Brain (organoid and tissue), 16 donors: ENCODE measurements at places on chromosomes 4 and X.

GRCh38 chrX:96655947-96656623 is 28.6 kb upstream of the DIAPH2 start:
- no peak for DNase-seq

GRCh38 chrX:79557212-79557611 is 190.1 kb upstream of the ITM2A start:
- no peak for DNase-seq

GRCh38 chrX:132216806-132217202 is 2.4 kb downstream of the RAP2C start:
- DNase-seq = peak; percentile 19

DNA sequence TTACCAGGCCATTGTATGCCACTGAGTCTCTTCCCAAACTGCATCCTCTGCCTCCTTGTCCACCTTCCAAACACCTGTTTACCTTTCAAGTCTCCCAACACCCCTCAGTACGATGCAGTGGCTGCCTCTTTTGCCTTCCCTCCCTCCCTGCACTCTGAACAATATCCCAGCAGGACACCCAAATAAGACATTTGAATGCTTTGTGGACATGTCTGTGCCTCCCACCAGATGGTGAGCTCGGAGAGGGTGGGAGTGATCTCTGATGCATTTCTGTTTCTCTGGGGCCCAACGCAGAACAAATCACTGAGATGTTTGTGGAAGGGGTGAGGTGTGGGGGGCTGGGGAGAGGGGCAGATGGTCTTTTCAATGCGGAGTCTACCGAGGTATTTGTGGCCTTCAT is 33.4 kb downstream of the PJA1 start:
- peak; percentile 54 for DNase-seq

DNA sequence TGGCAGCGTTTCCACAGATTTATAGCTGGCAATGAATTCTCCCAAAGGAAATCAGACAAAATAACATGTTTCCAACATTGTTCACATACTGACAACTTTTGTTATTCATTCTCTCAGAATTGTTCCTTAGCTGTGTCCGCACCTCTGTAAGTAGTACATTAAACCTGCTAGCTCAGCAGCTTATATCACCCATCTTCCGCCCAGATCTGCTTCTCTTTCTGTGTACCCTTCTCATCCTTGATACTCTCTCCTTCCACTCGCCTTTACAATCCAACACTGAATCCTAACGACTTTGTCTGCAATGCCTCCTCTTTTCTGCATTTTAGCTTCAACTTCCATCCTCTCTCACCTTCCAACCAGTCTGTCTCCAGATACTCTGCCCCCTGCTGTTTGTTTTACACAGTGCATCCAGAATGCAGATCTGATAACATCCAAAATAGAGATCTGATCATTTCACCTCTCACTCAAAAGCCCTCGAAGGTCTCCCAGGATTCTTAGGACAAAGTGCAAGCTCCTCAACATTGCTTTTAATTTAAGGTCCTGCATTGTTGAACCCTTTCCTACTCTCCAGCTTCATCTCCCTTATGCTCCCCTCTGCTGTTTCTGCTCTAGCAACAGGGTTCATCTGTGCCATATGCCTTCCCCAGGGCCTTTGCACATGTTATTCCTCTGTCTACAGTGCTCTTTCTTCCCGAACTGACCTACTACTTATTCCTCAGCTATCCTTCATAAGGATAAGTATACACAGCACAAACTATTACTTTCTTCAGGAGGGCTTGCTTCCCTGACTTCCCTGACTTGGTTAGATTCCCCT is 67.3 kb upstream of the VBP1 start:
- DNase-seq = peak; percentile 2

DNA sequence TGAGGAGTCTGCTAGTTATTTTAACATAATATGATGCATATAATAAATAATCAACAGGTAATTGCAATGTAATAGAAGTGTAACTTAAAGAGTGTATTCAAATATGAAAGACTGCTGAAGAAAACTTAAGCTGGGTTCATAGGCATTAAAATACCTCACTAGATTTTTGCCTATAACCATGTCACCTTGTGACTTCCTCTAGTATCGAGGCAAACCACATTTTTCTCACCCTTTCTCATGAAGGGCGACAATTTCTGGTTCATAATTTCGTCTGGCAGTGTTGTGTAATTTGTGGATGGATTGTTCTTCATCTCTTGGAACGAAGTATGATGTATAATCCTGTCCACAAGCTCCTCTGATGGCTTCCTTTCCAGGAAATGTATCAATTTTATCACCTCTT is 16.0 kb downstream of the SULT1E1 start:
- DNase-seq = no peak

DNA sequence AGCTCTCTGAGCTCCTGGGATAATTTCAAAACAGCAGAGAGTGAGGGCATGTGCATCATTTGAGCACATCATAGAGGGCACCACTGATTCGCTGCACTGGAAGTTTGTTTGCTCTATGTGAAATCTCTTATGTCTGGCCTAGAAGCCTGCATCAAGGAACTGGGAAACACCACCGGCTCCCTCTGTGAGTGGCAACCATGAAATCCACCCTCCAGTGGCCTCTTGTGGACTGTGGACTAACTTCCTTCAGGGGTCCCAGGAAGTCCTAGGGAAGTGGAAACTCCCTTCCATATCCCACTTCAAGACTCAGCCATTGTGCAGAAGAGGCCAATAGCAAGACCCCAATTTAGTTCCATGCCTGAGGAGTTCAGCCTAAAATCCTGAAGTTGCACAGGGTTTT is 48.0 kb upstream of the IGFBP7 start:
- DNase-seq = peak; percentile 14

- DNase-seq = peak; percentile 85
Observed at GRCh38 chrX:153934762-153935325, at the start of gene NAA10. Gene NAA10, minus strand, starts transcription at chrX:153935037. Its CDS starts 133 bp downstream, at chrX:153934904.

DNA sequence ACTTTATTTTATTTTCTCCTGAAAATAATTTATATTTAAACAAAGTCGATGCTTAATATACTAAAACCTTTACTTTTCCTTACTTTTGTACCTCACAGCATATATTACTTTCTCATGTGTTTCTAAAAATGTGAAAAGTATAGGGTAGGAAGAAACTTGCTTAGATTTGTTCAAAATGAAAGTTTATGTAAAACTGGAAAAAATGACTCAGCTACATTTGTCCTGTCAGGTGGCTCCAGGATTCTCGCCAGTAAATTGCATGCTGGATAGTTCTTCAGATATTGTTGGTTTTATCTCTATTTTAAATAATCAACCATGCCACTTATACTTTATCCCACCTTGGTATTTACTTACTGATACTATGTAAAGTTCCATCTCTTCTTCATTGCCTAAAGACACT is 159.2 kb upstream of the NDST4 start:
- no peak for DNase-seq

DNA sequence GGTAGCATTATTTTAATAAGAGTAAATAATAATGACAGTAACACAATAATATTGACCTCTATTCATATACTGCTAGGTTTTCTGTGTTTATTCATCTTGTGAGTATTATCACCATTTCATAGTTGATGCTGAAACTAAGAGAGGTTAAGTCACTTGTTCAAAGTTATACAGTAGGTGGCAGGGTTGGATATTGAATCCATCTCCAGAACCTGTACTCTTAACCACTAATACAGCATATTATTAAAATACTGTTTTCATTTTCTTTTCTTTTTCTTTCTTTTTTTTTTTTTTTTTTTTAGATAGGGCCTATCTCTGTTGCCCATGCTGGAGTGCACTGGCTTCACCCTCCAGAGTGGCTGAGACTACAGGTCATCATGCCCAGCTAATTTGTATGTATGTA is 7.1 kb upstream of the ELF2 start:
- peak; percentile 31 for DNase-seq

DNA sequence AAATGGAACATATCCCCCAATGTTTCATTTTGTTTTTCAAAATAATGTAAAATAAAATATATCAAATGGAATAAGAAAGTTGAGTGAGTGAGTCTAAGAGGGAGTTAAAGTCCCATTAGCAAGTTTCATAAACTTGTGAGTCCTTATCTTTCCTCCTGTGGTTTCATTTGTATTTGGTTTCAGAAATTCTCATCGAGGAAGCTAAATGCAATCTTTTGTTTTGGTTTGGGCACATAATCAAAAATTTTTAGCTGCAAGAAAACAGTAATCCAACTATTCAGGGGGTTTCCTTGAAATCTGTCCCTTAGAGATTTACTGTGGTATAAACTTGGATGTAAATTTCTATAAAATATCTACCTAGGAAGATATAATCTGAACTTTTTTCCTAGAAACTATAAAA is 124.2 kb downstream of the CAMK2D start:
- DNase-seq = no peak

GRCh38 chrX:123833387-123833786 is 26.5 kb upstream of the XIAP start:
- DNase-seq = no peak

DNA sequence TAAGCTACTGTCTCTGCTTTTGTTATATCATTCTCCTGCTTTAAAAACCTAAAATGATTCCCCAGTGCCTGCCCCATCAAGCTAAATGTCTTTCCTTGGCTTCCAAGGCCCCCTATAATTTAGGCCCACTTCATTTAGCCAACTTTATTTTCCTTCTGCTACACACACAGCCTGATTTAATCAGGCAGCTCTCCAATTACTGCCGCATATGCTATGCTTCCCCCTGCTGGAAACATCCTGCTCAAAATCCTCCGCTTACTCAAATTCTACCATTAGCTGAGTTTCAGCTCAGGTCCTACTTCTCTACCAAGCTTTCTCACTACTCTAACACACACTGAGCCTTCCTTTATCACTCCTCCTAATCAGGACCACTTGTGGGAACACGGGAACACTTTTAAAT is 17.0 kb downstream of the LAMP2 start:
- DNase-seq = peak; percentile 86

- no peak for DNase-seq
Observed at GRCh38 chrX:103092942-103093341, at the start of gene NXF3. Gene NXF3, minus strand, starts transcription at chrX:103093143. Its CDS starts 120 bp downstream, at chrX:103093023.
